ENCODE measurements at places on chromosomes 5 and 9.

GRCh38 chr5:175548626-175549311, 70.4 kb downstream of the SFXN1 start:
- no peak for DNase-seq

DNA sequence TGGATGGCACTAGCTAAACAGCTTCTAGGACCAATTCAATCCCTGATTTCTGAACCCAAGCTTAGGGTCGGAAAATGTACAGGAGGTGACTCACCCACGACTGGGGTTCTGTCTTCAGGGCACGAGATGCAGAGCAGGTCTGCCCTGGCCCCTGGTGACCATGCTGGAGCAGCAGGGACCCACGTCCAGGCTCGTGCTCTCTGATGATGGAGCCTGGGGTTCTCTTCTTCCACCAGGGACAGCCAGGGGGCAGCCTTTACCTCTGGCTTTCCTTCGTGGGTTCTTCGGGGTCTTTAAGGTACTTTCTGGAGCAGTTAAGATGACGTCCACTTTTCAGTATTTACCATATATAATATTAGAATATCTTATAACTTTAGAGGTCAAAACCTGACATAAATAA, 2.1 kb downstream of the CFAP77 start:
- DNase-seq, result no peak

GRCh38 chr9:123414936-123415930, 59.2 kb downstream of the CRB2 start:
- peak; percentile 8 for DNase-seq

GRCh38 chr9:18594837-18595236, 120.9 kb downstream of the ADAMTSL1 start:
- no peak for DNase-seq

DNA sequence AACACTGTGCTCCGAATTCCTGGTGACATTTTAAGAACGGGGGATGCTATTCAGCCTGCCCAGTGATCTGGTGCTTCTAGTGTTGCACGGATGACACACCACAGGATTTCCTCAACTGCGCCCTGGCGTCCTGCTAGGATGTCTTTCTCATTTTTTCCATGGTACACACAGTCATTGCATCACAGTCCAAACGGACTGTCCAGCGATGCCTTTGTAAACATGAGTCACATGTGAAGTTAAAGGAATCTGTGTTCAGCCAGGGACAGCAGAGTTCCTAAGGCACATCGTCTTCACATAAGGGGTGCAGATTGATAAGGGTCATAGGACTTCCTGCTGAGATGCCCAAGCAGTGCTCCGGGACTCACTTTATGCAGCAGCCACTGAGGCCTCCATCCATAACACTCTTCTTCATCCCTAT, 9.3 kb upstream of the PTPN3 start:
- no peak for DNase-seq

DNA sequence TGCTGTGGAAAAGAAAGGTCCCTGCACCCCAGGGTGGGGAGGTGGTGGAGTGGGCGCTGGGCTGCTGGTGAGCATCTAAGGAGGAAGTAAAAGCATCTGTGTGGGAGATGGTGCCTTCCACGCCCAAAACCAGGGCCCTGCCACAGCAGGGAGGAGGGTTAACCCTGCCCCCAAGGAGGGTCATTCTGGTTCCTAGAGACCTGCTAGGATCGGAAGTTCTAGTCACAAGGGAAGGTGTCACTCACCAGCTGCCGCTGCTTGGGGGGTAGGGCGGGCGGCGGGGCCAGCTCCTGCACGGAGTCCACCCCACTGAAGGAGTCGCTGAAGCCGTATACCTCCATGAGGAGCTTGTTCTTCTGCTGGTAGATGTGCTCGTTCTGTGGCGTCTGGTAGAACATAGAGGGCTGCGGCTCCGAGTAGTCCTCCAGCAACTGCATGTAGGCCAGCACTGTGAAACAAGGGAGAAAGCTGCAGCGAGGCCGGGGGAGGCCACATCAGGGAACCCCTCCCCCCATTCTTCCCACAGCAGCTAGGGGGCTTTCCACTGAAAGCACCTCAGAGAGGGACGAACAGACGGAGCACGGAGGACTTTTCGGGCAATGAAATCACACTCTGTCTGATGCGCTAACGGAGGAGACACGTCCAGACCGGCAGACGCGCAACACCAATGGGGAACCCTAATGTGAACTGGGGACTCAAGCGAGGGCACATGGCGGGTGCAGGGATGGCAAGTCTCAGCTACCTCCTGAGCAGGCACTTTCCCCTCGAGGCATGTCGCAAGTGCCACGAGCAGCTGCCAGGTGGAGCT, 76.4 kb downstream of the PRRT1B start:
- peak; percentile 88 for DNase-seq

DNA sequence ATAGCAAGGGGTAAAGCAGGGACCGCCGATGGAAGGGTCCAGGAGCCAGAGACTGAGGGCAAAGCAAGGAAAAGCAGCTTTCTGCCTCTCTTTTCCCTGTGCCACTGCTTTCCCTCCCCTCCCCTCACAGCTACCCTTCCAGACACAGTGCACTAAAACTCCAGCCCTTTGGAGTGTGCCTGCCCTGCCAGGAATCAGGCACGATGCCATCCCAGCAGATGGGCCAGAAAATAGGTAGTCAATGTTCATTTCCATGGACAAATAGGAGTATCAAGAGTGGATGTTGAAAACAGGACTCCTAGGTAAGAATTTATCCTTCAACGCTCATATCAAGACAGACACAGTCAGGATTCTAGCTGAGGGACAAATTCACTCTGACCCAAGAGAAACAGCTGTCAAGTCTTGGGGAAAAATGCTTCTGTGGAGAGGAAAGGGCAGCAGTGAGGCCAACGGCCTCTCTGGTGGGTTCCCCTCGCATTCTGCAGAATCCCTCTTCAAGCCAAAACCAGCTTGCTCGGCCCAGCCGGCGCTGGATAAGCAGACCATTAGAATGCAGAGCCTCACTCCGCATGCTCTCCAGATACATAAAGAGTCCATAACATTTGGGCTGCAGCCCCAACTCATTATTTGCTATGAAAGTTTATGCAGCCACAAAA, 138.0 kb downstream of the CAAP1 start:
- DNase-seq, result no peak

- DNase-seq, result no peak
Measured at GRCh38 chr5:16888694-16889124, 47.4 kb downstream of the MYO10 start.

- no peak for DNase-seq
Measured at GRCh38 chr9:101706261-101706798, 32.1 kb downstream of the GRIN3A start.

DNA sequence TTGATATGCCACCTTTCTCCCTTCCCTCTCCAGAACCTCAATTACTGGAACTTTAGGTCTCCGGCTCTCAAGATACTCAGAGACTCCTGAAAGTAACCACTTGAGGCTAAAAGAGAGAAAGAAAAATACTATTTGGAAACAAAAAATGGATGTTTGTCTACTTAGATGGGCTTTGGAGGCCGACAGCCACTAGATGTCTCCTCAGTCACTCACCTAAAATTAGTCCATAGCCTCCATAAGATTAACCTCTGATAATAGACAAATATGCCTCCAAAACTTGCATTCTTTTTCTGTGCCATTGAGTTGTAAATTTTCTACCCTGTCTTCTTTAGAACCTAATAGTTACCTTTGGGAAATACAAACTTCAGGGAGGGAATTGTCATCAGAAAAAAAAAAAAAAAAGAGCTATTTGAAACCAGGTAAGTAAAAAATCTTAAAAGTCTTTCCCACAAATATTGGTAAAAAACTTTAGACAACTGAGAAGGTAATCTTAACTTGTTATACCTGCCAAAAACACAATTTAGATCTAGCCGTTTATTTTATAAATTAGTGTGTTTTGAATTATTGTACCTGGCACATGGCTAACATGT, 11.2 kb upstream of the PCDH1 start:
- no peak for DNase-seq

DNA sequence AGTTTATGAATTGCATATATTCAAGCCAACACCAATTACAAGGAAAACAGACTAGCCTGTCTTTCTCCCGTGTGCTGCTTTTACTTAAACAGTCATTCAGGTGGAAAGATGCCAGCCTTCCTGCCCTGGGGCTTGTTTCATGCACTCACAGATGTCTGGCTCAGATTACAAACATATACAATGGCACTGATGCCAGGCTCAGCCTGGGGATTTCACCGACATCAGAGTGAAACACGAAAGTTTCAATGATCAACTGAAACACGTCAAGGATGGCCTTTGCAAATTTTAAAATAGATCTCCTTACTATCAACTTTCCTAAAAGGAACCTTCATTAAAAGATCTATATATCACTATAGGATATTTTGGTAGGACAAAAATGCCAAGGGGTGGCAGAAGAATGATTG, 1576.5 kb downstream of the EFNA5 start:
- DNase-seq, result peak; percentile 67

- DNase-seq, result peak; percentile 72
Measured at GRCh38 chr9:131394464-131395156, 724 bp downstream of the PRRC2B start.

- no peak for DNase-seq
Measured at GRCh38 chr5:111932628-111933027, 175.6 kb upstream of the NREP start.

GRCh38 chr5:41416336-41416735, 94.1 kb downstream of the PLCXD3 start:
- no peak for DNase-seq

- no peak for DNase-seq
Measured at GRCh38 chr5:101482931-101483330, 579.8 kb upstream of the ST8SIA4 start.

DNA sequence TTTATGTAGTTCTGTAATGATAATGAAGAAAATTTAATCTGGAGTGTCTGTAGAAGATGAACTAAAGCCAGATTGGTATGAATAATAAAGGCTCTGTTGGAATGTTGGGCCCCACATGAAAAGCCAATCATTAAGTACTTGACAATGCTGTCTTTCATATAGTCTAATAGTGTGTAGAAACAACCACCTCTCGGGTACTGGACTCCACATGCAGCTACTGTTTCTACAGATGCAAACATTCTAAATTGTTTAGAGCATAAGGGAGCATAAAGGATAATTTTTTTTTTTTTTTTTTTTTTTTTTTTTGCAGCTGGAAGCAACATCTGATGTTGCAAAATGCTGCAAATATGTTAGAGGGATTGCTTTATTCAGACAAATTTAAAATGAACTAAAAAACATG, 354.3 kb downstream of the KCTD16 start:
- no peak for DNase-seq

DNA sequence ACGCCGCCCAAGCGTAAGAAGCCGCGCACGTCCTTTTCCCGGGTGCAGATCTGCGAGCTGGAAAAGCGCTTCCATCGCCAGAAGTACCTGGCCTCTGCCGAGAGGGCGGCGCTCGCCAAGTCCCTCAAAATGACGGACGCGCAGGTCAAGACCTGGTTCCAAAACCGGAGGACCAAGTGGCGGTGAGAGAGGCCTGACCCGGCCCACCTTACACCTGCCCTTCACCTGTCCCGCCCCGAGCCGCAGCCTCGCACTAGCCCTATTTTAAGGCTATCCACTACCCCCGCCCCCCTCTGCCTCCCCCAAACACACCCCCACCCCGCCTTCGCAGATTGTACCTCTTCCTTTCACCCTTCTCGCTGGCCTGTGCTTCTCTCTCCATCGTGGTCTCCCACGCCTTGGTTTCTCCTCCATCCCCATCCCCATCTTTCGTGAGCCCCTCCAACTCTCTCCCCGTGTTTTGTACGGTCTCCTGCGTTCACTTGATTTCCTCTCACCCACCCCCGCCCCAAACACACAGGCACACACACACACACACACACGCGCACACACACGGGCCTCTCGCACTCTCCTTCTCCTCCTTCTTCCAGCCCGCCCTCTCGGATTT, 1.3 kb downstream of the TLX3 start:
- DNase-seq, result no peak

DNA sequence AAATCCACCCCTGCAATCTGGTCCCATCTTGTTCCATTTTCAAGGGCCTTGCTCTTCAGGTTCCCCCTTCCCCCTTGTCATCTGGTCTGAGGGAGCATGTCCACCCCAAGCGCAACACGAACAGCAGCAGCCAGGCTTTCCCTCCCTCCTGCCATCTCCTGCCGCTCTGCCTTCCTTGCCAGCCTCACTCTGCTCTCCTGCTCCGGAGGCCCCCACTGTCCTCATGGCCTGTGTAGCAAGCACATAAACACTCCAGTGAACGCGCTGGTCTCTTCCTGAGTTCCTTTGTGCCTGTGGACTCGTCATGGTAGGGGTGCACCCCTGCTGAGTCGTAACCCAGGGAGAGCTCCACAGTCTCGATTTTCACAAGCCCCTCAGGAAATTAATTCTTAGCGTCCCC, 29.9 kb downstream of the TENT4A start:
- no peak for DNase-seq

DNA sequence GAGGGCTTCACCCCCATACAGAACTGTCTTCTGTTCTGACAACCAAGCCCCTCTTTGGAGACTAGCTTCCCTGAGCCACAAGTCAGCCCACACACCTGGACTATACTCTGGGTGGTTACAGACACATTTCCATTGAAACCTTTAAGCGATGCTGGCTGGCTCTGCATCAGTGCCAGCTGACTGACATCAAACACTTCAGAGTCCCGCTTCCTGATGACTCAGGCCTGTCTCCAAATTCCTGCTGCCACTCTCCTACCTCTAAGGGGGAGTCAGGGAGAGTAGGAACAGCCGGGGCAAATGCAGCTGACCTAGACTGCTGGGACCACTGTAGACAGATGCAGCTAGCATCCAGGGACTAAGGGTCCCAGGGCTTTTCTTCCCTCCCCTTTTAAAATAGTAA, 59.4 kb downstream of the SIL1 start:
- DNase-seq, result peak; percentile 24

GRCh38 chr9:98903961-98904411, 39.7 kb upstream of the COL15A1 start:
- no peak for DNase-seq

DNA sequence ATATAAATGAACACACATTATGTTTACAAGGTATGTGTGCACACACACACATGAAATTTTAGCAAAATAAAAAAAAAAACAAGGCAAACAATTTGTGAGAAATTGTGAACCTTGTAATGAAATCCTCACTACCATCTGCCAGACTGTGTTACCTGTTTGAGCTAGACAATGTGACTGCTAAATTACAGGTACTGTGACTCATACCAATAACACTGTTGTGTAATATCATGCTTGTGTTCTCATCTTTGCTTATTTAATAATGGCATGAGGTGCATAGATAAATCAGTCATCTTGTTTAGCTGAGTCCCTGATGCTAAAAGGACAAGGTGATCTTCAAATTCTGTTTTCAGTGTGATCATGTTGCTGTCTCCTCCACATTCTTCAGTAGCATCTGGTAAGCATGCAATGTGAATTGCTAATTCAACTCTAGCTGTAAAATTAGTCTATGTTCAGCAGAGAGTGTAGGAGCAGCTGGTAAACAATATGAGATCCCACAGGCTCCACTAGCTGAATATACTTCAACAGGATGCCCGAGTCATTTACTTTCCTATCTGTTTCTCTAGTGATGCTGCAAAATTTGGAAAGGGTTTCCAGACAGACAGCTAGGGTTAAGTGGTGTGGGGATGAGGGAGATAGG, 966.3 kb upstream of the C9orf72 start:
- peak; percentile 21 for DNase-seq

DNA sequence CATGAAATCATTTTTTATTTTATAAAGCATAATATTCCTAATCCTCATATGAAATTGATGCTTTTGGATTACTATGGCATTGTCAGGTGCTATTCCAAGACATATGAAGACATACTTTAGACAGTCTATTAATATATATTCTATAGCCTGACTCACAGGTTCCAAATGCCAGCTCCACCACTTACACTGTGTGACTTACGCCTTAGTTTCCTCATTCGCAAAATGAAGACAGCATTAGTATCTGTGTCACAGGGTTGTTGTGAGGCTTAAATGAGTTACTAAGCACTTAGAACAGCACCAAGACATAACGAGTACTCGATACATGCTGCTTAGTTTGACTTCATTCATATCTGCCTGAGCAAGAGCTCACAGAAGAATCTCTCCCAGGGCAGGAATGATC, 132.2 kb upstream of the PTGER4 start:
- no peak for DNase-seq

All from NCI-H2171 (cell line).